ENCODE measurements at places on chromosomes 7 and 10.

DNA sequence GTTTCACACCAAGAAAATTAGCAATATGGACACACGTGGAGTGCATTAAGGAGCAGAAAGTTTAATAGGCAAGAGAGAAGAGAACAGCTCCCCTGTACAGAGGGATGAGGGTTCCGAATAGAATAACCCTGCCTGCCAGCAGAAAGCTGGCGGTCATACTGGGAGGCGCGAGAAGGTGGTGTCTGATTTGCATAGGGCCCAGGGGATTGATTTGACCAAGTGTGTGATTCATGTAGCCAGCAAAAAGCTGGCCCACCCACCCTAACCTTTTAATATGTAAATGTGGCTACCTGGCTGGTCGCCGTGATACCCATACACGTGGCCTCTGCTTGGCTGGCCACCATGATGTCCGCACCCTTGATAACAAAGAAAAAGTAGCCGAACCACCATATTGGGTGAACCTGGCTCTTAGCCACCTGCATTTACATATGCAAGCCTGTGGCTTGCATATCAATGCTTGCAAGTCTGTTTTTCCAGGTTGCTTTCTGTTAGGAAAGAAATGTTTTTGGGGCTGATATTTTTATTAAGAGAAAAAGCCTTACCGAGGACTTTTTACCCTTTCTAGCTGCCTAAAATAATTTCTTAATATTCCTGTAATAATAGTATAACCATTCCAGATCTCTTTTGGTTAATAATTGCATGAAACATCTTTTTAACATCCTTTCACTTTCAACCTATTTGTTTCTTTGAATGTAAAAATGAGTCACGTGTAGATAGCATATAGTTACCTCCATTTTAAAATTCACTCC, 20.5 kb upstream of the VWDE start:
- no peak for DNase-seq

DNA sequence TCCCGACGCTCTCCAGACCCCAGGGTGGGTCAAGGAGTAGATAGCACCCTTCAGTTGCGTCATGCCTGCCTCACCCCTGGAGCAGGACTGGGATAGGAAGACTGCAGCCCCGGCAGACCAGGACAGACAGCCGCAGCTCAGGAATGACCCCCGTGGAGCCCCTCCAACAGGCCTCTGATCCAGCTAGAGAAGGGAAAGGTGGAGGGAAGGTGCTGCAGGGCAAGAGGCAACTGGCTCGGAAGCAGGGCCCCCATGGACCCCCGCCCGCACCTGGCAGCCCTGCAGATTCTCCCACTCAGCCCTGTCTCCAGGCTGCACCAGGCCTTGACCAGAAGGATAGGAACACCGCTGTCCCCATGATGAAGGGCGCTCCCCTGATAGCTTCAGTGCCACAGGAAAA, 7.7 kb downstream of the KCNH2 start:
- no peak for DNase-seq

- DNase-seq = peak; percentile 79
Observed at GRCh38 chr7:116588225-116588624, 63.4 kb downstream of the CAV1 start.

DNA sequence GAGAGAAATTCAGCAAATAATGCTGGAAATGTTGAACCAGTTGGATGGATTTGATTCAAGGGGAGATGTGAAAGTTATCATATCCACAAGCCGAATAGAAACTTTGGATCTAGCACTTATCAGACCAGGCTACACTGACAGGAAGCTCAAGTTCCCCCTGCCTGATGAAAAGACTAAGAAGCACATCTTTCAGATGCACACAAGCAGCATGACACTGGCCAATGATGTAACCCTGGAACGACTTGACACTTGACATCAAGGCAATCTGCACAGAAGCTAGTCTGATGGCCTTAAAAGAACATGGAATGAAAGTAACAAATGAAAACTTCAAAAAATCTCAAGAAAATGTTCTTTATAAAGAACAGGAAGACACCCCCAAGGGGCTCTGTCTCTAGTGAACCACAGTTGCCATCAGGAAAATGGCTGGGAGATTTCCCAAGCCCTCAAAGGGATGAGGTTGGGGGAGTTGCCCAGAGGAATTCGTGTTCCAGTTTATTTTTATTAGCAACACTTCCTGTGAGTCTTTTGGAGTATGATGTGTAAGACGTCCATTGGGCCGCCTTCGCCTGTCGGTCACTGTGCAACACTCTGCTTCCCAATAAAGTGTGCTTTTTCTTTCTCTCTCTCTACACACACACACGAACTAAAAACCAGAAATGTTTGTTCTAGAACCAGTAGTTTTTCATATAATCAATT, 200.0 kb downstream of the HIBADH start:
- no peak for DNase-seq

DNA sequence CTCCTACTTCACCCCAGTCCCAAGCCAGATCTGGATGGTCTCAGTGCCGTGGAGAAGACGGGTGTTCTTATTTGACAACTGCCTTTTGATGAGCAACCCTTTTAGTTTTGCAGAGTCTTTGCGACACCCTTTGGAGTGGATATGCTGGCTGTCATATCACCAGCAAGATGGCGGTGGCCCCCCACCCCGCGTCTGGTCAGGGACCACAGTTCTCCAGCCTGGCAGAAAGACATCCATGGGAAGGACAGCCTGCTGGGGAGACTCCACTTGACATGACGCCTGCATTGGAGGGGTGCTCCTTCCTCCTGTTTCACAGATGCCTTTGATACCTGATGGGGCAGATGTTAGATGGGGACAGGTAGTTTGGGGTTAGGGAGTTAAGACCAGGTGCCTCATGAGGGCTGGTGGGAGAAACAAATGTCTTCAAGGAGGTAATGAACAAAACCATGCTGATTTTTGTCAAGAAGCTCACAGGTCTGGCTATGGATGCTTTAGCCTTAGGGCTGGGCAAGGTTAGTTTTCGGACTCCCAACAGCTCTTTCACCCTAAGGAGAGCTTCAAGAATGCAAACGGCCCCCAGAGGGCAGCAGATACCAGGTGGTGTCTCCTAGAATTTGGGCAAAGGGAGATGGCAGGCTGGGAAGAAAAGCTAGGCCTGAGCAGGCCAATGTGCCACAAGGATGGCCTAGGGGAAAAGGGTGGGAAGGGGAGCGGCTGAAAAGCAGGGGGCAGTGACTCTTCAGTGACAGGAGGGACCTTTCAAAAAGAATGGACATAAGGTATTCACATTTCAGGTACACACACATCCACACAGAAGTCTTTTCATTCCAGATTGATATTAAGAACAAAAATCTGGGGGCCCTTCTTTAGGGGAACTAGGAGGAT, 95.2 kb downstream of the CLEC2L start:
- DNase-seq = peak; percentile 33

DNA sequence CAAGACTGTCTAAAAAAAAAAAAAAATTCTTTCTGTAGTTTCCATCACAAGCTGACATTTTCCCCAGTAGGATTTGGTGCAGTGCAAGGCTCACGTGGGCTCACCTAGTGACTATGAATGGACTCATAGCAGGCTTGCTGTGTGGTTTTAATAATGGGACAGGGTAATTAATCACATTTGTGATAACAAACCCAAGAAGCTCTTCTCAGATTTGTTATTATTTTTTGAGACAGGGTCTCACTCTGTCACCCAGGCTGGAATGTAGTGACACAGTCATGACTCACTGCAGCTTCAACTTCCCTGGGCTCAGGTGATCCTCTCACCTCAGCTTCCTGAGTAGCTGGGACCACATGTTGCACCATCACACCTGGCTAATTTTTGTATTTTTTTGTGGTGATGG, 40.0 kb downstream of the NACAD start:
- DNase-seq = no peak

GRCh38 chr10:123559066-123559822, 106.9 kb upstream of the GPR26 start:
- peak; percentile 56 for DNase-seq

- no peak for DNase-seq
Observed at GRCh38 chr10:59880971-59881510, 25.3 kb downstream of the CCDC6 start.

DNA sequence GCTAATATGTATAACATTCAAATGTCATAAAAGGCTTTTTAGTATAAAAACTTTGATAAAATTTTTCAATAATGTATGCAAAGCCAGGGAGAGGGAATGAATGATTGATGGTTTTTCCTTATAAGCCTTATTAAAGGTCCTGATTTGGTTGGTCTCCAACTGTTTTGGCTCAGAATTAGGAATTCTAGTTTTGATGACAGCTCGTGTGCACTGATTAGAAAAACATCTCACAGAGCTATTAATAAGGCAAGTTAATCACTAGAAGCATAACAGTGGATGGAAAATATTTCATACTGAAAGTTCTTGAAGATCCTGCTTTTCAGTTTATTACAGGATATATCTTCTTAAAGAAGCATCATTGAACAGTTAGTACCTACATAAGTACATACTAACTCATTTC, 114.9 kb upstream of the NOBOX start:
- no peak for DNase-seq

GRCh38 chr10:42630537-42631134, 7.7 kb downstream of the ZNF33B start:
- no peak for DNase-seq

DNA sequence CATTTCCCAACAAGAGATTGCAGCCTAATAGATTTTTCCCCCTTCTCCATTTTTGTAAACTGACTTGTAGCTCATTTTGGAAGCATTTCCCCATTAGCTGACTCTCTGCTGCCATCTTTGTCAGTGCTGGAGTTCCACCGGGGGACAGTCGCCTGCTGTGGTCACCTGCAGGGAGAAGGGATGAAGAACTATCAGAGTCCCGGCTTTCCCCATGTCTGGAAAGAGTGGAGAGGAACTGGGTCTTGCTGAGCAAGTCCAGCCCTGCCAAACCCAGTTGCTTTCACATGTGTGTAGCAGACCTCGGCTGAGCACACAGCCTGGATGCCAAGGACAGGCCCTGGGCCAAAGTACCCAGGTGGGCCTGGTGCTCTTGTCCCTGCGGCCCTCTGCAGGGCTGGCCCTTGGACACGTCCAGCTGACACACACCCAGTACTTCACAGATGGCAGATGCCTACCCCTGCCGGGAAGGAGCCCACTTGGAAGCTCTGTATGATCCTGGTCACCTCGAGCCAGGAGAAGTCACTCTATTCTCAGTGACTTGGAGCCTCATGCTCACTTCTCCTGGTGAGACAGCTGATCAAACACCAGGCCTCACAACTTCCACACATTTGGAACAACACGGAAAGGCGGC, 157.3 kb upstream of the NPVF start:
- DNase-seq = no peak

- DNase-seq = no peak
Observed at GRCh38 chr10:51447119-51447518, 252.3 kb downstream of the CSTF2T start.

- no peak for DNase-seq
Observed at GRCh38 chr10:11145495-11145855, 127.8 kb downstream of the CELF2 start.

DNA sequence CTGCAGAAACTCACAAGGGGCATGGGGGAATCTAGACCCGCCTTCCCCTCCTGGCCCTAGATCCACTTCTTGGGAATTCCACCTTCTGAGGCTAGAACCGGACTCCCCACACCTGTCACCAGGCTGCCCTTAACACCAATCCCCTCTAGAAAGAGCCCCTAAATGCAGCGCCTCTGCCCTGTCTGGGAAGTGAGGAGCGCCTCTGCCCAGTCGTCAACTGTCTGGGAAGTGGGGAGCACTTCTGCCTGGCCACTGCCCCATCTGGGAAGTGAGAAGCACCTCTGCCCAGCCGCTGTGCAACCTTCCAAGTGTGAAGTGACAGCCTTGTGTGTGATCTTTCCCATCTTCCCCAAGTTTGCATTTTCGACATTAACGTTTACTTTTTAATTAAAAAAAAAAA, 8.8 kb downstream of the RCC1L start:
- DNase-seq = no peak

DNA sequence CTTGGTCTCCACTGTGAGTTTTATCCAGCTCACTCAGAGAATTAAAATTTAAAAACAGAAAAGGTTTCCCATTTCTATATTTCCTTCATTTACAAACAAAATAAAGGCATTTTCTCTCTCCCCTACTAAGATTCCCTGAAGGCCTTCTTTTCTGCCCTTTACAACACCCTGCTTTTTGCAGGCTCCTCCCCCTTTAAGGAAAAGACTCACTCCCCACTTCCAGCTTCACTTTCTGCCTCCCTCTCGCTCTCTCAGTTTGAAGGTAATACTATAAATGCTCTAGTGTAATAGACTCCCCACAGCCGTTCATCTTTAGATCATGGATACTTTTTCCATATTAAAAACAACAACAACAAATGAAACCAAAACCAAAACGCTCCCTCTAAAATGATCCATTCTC, 53.3 kb downstream of the CDHR3 start:
- no peak for DNase-seq

- DNase-seq = no peak
Observed at GRCh38 chr10:6174201-6174874, 28.4 kb upstream of the PFKFB3 start.

- no peak for DNase-seq
Observed at GRCh38 chr10:103852856-103853255, 2.5 kb downstream of the SH3PXD2A start.

- peak; percentile 55 for DNase-seq
Observed at GRCh38 chr7:114821030-114821900, 100.6 kb upstream of the MDFIC start.

DNA sequence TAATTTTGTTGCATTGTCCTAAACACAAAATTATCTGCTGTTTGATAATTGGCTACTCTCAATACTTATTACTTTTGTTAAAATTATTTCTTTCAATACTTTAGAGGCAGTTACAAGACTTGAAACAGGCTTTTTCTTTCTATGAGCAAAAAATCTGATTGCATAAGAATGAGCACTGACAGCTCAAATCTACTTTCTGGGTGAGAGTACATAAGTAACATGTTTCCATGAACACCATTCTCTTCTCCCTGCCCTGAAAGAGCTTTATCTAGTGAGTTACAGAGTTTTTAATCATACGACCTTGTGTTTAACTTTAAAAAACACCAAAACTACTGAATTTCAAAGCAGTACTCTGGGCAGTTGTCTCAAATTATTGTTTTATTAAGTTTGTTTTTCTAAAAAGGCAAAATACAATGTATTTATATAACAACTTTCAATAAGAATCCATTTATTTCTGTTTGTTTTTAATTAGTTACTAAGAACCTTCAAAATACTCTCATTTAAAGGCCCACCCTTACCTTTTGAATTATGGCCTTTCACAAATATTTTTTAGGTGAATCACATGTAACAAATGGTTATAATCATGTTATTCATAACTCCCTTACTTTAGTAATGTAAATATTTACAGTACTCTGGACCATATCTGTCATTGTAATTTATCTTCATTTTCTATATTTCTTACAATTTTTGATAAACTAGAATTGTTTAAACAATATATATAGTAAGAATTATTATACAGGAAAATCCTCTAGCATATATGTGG, 23.0 kb upstream of the TFAM start:
- DNase-seq = no peak

DNA sequence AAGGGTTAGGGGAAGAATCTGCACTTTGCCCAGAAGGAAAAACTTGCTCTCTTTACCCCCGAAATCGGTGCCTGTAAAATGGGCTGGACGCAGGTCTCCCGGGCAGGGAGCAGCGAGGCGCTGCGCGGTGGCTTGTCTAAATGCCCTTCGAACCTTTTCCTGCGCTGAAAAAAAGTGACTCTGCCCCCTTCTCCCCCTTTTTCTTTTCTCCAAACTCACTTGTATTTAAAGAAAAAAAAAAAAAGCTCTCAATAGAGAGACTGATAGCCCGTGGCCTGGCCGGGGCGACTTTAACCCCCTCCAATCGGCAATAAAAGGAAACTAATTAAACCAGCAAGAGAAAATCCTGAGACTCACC, 286 bp downstream of the SP8 start:
- no peak for DNase-seq
